Spinal cord (tissue), 10 donors: ENCODE measurements at places on chromosomes 7 and 10.
A peak's percentile ranks its signal among the peaks of the same experiment; 100 is the strongest.

GRCh38 chr7:142499635-142500034, 241.8 kb upstream of the PRSS58 start:
- no peak for DNase-seq

DNA sequence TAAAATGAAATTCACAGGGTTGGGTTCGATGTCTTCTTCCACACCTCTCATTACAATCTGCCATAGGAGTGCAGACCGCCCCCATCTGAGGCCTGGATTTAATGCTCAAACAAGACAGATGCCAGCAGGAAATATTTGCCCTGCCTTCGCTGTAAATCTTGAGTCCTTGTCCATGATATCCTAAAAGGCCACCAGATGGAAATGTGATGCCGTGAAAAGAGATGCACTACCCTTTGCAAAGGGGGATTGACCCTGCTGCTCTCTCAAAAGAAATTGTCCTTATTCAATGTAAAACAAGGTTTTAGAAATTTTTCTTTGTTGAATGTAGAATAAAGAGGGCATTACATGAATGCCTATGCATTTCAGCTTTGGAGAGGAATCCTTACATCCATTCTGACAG, 37.5 kb downstream of the AGAP4 start:
- DNase-seq = no peak

- no peak for DNase-seq
Observed at GRCh38 chr10:80524190-80524909, 13.4 kb upstream of the SH2D4B start.

- DNase-seq = no peak
Observed at GRCh38 chr10:113497198-113497597, 55.7 kb upstream of the HABP2 start.

- DNase-seq = no peak
Observed at GRCh38 chr7:71706597-71706975, 574.6 kb downstream of the GALNT17 start.

DNA sequence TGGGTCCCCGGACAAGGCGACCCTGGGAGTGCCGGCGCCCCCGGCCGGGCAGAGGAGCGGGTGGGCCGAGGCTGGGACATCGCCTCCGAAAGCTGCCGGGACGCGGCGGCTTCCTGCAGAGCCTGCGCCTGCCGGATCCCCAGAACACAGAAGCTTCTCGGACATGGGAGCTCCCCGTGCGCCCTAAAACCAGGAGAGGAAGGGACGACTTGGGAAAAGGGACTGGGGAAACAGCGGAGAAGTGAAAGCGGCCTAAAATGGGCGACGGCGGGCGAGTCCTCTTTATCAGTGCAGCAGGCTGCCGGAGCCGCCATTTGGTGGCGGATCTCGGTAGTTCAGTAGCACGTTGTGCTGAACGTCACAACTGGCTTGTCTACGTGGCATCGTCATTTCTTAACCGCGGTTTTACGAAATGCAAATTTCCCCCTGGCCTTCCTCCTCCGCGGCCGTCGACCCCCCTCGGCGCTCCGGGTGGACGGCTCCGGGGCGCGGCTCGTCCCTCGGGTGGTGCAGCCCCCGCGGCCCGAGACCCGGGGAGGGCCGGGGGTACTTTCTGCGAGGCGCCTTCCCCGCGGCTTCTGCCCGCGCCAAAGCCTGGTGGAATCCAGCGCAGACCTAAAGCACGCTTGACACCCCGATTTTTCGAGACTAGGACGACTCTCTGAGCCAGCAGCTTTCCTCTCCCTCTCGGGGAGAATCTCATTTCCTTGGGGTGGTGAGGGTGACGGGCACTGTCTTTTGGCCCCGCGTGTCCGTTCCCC, 9.9 kb upstream of the SPAG6 start:
- peak; percentile 85 for DNase-seq

DNA sequence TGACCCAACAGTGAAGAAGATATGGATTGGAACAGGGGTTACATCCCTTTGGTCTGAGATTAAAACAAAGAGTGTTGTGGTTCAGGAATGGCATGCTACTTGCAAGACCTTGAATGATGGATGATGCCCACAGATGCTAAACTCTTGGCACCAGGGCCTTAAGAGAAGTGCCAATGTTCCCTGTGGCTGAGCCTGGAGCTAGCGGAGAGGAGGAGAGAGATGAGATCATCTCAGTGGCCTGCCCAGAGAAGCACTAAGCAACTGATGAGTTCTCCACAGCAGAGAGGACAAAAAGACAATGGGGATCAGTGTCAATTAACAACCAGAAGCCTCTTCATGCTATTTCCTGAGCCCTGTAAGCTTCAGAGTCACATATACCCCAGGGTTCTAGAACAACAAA, 97.8 kb downstream of the ELAPOR2 start:
- no peak for DNase-seq

DNA sequence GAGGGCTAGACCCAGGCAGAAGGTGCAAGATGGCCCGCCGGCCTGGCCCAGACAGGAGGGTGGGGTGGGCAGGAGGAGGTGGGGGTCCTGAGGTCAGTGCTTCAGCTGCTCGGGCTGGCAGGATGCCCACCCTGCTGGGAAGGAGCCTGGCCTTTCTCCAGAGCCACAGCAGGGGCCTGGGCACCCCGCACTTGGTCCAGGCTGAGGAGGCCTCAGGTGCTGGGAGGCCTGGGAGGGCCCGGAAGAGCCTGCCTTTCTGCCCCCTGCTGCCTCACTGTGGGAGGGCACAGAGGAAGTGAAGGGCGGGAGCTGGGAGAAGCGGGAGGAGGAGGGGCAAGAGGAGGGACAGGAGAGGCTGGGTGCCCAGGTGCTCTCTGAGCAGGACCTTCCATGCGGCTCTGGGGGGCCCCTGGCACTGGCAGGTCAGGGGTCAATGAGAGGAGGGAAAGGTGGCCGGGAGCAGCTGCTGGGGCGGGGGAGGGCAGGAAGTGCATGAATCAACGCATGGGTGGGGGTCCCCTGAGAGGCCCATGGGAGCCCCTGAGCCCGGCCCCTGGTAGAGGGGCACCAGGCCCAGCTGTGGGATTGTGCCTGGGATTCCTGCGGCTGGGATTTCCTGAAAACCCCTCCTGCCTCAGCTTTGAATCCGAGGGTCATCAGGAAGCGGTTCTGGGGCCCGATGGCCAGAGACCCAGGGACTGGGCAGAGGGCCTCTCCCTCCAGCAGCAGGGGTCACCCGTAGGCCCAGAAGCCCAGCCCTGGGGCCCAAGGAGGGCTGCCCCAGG, 49.9 kb downstream of the PWWP2B start:
- DNase-seq = no peak

GRCh38 chr10:21912625-21913024, 90.9 kb downstream of the DNAJC1 start:
- peak; percentile 38 for DNase-seq

GRCh38 chr7:138918756-138919155, 62.4 kb downstream of the KIAA1549 start:
- no peak for DNase-seq

GRCh38 chr10:33661580-33662336, 327.3 kb upstream of the NRP1 start:
- DNase-seq = peak; percentile 80
